OCI-M1 (cell line): ENCODE measurements at places on chromosomes 7 and 10.

- DNase-seq, result no peak
Observed at GRCh38 chr7:93955304-93955703, 33.8 kb downstream of the GNG11 start.

DNA sequence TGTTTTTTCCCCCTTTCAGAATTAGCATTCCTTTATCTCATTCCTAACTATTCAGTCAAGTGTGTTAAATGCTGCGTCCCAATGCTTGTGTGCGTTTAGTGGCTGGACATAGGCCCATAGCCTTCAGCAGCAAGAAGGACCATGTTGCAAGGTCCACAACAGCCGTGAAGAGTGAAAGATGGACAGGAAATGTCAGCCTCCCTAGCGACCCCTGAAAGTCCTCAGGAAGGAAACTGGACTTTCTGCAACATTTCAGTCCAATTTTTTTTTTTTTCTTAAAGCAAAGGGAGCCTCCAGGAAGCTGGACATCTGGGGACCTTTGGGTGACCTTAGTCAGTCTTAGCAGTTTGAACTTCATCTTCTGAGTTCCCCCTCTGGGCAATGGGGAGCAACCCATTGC is 550.7 kb upstream of the MGMT start:
- DNase-seq, result no peak

GRCh38 chr10:3702569-3702968 is 82.4 kb downstream of the KLF6 start:
- no peak for DNase-seq

- no peak for DNase-seq
Observed at GRCh38 chr7:157507987-157508386, 171.2 kb downstream of the DNAJB6 start.

- no peak for DNase-seq
Observed at GRCh38 chr7:28383975-28384374, 28.3 kb upstream of the CREB5 start.

- no peak for DNase-seq
Observed at GRCh38 chr10:104796823-104797222, 155.7 kb downstream of the SORCS3 start.

DNA sequence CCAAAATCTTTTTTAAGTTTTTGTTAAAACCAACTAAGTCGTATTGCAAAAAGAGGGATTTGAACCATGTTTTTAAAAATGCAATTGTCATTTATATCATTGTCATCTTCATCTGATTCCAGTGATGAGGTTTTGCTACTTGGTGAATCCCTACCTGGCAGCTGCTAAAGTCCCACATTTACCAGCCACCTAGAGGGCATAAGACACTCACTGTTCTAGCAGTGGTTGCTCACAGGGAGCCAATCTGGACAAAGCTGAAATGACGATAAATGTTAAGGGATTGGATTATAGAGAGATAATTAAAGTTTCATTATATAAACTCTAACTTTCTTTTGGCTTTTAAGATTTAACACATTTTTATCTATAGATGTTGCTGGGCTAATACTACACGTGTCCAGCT is 18.7 kb downstream of the KIFBP start:
- no peak for DNase-seq

DNA sequence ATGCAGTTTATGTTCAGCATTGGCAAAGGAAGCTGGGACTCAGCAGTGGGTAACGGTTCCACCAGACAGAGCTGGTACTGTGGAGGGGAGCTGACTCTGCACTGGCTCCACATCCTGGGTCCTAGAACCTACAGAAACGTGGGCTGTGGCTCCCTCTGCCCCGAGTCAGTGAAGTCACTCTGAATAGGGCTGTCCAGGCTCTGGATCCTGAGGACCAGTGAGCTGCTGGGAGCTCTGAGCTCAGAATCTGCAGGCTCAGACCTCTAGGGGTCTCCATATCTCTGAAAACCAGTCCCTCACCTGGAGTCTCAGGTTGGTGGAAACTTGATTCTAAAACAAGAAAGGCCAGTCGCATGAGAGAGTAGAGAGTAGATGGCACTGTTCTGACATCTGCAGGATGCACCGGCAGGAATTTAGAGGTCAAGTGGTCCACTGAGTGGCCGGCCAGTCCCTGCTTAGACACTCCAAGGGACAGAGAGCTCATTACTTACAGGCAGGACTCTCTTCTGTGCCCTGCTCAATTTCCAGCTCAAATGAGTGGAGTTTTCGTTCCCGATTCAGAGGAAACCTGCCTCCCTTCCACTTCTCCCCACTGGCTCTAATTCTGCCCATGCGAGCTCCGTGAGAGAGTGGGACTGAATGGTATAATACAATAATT is 18.6 kb downstream of the NPFFR1 start:
- DNase-seq, result peak; percentile 31

DNA sequence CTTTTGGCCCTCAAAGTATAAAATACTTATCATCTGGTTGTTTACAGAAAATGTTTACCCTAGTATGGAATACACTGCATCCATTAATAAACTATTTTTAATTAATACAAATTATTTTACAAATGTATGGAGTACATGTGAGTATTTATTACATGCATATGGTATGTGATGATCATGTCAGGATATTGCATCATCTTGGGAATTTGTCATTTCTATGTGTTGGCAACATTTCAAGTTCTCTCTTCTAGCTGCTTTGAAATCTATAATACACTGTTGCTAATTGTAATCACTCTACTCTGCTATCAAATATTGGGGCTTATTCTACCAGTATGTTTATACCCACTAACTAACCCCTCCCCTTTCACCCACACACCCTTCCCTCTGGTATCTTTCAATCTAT is 103.9 kb upstream of the THSD7A start:
- DNase-seq, result peak; percentile 50
